ENCODE measurements at places on chromosomes 4 and X. TPM values are rescaled to one million over a fixed set of nuclear protein-coding genes. Genes with fewer than 3 reads are reported as not detected.

GRCh38 chr4:178633263-178633662 is 1191.0 kb upstream of the AGA start:
- DNase-seq: no peak

- no peak for DNase-seq
Measured at GRCh38 chrX:110287605-110288004, 30.3 kb downstream of the AMMECR1 start.

DNA sequence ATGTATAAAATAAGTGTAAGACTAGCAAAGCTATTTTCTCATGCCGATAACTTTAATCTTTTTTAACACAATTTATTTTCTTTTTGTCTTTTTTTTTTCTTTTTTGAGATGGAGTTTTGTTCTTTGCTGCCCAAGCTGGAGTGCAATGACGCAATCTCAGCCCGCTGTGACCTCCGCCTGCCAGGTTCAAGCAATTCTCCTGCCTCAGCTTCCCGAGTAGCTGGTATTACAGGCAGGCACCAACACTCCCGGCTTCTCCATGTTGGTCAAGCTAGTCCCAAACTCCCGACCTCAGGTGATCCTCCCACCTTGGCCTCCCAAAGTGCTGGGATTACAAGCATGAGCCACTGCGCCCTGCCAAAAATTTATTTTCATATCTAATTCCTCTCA is 164.2 kb upstream of the SLIT2 start:
- DNase-seq: no peak

DNA sequence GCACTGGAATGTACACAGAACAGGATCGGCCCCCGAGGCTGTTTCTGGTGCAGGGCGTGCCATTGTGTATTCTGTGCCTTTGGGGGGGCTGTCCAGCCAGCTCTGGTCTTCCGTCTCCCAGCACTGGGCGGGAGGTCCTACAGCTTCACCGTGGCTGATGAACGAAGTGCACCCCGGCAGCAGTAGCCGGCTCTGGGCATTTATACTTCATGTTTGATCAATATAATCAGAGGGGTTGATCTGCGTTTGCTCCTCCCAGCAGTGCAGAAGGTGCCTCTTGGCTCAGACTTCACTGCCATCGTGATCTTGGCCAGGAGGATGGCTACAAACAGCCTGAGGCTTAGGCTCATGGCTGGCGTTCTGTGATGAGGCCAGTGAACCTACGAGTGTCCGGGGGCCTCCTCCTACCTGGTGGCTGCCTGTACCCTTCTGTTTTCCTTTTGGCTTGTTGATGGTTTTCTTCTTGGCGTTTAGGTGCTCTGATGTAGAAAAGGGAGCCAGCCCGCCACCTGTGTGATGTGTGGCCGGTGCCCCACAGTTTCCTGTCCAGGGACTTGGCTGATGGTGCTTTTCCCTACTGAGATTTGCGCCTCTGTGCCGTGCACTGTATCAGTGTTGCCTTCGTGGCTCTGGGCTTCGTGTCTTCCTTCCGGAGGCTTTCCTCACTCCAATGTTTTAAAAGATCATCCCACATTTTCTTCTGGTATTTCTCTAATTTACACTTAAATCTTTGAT is 31.2 kb upstream of the HGFAC start:
- no peak for DNase-seq

Gene CT45A1
- not detected for total RNA-seq

Gene TMSB15C
- 2.8 TPM for total RNA-seq

Gene CHST7
- 11.4 TPM for total RNA-seq

Gene WDR17
- total RNA-seq: 0.42 TPM

Gene FGG
- not detected for total RNA-seq

Gene F8A2
- not detected for total RNA-seq

Measured in CD4-positive, alpha-beta memory T cell (primary cell).